ENCODE measurements at places on chromosomes 2 and 18.

GRCh38 chr2:237471438-237472186 is 15.4 kb upstream of the MLPH start:
- no peak for DNase-seq

GRCh38 chr2:152638056-152638455 is 79.2 kb downstream of the PRPF40A start:
- DNase-seq: no peak

DNA sequence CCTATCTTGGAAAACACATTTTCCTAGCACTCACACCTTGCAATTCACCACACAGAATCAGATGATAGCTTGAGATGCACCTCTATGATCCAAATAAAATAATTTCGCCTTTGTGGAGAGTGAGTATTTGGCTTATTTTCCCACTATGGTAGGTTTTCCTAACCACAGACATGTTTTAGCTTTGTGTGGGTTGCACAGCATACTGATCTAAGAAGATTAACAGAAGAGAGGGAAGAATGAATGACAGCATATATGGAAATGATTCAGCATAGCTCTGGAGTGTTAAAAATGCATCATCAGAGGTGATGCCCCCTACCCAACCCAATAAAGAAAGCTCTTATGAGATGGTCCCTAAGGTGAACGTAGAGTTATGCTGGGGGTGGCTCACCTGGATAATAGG is 72.5 kb downstream of the GCA start:
- DNase-seq: no peak

DNA sequence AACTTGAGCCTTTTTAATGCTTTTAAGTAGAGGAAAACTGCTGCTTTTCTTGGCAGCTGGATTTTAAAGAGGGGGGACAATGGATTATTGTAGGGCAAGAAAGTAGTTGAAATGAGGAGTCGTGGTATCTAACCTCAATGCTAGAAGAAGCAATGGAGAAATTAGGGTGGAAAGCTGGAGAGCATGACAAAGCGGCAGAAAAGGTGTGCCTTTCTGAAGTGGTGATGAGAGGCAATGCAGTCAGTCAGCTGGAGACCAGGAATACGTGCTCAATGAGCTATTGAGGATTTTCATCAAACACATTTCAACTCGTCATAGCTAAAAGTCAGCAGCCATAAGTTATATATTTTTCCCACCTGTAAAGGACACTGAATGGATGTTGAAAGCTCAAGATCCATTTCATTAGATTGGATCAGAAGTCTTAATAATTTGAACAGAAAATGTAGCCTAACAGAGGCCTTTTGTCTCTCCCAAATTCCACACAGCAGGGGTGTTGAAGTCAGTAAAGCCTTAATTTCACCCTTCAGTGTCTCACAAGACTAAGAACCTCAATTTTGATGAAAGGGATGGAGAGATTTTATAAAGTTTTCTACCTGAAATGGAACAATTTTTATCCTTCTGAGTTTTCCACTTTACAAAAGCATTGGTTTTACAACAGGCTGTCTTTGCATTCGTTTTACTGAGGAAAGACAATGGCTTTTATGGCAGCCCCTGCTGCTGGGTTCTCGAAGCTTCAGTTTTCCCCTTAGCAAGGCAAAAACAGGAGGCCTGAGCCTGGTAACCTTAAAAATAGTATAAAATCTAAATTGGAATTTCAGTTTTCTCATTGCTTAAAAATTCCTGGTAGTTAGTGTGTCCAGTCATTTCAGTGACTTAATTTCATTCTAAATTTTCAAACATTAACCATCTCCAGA is 131.1 kb downstream of the CCDC102B start:
- DNase-seq: no peak

DNA sequence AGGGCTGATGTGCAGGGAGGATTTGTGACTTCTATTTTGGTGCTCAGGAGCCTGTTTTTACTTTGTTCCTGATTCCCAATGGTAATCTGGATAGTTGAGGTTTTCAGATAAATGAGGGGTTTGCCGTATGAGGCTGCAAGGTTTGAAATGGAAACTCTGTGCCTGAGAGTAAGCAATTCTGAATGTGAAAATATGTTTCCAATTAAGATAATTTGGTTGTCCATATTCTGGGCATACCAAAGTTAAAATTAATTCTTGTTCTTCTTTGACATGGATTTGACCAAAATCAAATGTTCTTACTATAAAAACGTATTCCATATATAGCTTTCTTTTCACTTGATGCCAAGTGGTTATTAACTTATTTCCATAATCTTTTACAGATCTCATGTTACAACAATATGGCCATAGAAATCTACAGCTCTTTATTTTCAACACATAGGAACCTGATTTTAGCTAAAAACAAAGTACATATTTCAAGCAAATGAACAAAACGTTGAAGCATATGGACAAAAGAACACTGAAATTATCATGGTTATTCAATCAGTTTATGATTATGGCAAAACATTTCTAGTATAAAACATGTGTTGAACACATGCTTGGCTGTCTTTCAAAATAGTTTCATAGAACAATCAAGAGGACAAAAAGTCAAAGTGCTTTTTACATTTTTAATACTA is 63.4 kb upstream of the ARHGAP28 start:
- no peak for DNase-seq

DNA sequence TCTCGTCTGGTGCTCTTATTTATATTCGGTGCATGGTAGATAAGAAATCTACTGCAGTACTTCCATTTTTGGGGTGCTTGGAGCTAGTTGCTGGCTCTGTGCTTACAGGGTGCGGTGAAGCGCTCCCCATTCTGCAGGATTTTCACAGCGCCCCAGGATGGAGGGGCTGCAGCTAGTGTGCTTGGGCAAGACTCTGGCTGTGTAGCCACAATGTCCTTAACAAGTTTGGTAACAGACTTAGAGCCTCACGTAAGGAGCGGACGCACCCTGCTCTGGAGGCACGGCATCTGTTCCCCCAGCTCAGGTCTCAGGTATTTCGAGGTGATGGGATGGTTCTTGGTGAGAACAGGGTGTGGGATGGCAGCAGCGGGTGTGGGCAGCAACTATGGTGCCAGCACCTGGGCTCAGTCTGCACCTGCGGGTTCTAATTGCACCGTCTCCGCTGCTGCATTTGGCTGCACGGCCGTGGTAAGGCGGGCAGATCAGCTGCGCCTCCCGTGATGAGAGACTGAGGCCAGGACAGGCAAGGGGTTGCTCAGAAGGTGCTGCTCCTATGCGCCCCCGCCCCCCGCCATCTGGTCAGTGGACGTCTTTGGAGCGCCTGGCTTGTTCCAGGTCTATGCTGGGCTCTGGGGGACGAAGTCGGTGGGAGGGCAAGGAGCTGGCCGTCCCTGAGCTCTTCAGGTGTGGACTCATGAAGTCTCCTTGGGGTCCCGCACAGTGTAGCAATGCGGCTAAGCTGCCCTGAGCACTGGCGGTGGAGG is 20.1 kb upstream of the ALLC start:
- no peak for DNase-seq

- no peak for DNase-seq
Measured at GRCh38 chr18:7957297-7957696, 390.2 kb downstream of the PTPRM start.

GRCh38 chr2:53727921-53728320 is 39.7 kb upstream of the CHAC2 start:
- no peak for DNase-seq

- no peak for DNase-seq
Measured at GRCh38 chr2:112800881-112801583, 16.7 kb upstream of the IL1A start.

DNA sequence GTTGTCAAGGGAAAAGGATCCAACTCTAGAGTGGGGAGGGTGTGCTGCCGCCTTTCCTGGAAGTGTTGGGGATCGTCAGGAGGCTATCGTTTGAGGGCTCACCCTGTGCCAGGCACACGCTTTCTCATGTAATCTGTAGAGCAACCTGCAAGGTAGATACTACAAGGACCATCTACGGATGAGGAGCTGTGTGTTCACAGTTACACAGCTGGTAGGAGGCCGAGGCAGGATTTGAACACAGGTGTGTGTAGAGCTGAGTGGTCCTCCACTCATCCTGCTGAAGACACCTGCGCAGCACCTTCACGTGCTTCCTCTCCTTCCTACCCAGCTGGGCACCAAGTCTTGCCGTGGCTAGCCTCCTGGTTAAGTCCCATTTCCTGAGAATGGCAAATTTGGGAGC is 68.3 kb downstream of the MARCO start:
- no peak for DNase-seq

GRCh38 chr18:31680831-31681568 is 3.4 kb downstream of the B4GALT6 start:
- no peak for DNase-seq

DNA sequence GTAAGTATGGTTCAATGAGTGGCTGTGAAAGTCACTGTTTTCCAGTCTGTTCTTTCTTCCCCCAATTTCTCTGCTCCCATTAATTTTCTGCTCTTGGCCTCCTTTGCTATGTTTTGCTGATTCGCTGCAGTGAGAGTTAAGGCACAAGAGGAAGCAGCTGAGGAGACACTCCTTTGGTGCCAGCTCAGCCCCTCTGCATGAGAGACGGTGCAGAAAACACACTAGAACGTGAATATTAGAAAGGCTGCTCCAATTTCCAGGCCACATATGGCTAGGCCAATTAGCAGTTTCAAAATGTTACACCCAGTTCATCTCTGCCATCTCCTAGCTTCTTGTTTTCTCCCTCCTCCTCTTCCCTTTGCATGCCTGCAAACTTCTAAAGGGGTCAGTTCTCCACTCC is 38.9 kb downstream of the AKAIN1 start:
- DNase-seq: no peak

DNA sequence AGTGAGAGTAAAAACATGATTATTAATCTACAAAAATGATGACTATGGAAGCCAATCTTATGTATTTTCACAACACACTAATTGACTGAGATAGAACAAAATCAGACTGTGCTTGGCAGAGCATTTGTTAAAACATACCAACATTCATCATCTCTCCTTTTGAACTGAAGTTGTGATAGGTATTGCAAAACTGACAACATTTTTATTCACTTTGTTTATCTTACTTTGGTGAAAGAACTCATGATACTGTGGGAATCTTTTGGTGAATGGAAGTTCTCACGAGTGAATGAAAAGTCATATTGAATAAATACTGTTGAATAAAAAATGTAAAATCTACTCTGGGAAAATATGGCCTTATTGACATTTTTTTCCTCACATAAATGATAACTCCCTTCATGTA is 1430.2 kb upstream of the PIK3C3 start:
- no peak for DNase-seq

- DNase-seq: no peak
Measured at GRCh38 chr18:67599277-67599676, 82.8 kb upstream of the DSEL start.

DNA sequence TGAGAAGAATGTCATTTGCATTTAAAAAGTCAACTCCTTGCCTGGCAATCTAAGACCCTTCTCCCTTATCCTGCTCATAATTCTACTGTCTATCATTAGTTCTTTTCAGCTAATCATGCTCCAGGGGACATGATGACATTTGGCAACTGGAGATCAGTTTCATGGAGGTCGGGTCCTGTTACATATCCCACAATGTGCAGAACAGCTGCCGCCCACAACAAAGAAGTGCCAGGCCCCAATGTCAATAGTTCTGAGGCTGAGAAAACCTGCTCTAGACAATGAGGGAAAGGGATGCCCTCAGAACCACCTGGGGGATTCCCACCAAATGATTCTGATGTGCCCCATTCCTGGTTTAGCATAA is 53.4 kb upstream of the IL1RL1 start:
- DNase-seq: no peak

DNA sequence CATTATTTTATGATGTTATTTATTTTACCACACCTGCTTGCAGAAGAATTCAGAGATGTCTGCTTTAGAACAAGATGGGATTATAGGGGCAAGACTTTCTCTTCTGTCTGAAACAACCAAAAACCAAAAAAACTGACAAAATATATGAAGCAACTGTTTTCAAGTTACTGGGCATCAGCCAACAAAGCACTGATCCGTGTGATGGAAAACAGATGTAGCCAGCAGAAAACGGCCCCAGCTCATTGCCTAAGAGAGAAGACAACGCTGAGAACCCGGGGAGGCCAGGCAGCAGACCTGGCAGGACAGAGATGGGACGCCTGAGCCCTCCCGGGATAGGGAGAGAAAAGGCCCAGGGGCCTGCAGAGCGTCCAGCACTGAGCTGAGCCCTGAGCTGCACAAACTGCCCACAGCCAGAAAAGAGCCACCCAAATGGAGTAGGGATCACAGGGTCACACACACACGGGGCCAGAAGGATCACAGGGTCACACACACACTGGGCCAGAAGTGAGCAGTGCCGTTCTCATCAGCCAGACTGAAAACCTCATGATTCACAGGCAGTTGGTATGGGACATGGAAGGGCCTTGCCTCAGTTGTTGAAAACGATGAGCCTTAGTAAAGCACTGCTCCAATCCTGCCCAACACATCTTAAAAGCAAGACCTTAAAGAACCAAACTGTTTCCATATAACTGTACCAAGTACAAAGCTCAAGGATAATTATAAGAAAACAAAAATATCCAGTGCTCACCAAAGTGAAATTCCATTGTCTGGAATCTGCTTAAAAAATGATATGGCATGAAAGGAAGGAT is 12.1 kb downstream of the PXDN start:
- no peak for DNase-seq

DNA sequence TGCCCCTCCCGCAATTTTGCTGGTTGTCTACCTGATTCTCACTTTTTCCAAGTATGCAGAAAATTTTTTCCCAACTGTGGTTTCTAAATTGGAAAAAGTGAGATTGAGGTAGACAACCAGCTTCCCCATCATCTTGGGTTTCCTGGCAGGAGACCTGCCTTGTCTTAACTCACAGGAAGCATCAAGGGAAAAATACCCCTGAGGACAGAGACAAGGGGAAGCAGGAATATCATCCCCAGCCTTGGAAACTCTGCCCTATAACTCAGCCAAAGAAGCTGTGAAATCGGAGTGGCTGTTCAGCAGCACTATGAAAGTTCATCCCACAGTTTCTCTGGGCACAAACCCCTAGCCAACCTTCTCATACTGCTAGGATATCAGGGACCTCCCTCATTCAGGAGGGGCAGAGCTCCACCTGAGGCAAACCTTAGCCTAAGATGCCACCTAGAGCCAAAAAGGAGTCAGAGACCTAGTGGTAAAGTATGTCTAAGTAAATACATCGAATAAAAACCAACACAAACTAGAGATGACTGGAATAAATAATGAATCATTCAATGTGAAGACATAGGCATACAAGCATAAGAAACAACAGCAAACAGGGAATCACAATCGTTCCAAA is 68.2 kb downstream of the ZSWIM2 start:
- DNase-seq: no peak

DNA sequence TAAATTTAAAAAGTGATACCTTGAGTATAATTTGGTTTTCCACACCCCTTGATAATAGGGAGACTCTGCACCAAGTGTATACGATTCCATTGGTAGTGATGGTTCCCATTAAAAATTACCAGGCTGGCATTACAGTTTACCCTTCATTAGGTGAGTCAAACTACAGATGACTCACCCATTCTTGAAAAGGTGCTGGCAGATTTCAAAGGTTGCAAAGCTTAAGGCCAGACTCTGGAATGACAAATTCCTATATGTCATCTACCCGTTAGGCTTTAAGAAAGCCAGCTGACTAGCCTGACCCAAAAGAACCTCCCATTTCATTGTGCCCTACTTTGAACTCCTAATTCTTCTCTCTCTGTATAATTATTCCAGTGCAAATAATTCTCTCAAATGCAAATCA is 124.4 kb downstream of the LRRTM4 start:
- no peak for DNase-seq
